Smooth muscle cell of the brain vasculature (primary cell): ENCODE measurements at places on chromosomes 13 and 19.

DNA sequence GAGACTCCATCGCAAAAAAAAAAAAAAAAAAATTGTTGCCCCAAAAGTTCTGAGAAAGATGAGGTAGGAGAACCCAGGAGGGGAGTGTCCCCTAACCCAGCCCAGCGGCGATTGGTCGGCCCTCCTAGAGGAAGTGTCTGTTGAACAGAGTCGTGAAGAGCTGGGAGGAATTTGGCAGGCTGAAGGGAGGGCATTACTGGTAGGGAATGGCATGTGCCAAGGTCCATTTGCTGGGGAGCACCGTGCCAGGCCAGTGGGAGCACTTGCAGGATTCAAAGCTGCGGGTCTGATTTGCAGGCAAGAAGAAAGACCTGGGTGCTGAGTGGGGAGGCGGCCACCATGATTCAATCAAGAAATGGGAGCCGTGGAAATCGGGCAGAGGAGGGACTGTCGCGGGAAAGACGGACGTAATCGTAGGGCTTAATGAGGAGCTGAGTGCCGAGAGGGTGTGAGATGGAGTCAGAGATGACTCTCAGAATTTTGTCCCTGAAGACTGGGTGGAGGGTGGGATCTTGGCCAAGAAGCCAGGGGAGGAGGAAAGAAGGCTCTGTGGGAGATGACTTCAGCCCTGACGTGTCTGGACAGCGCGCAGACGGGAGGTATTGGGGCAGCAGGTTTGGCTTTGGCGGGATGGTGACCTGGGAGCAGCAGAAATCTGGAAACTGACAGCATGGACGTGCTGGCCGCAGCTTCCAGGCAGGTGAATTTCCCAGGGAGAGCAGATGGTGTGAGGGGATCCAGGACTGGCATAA, 15.4 kb downstream of the CERS4 start:
- DNase-seq = no peak

GRCh38 chr13:74871369-74872070, 610.4 kb downstream of the TBC1D4 start:
- no peak for DNase-seq

- DNase-seq = no peak
Observed at GRCh38 chr19:31955061-31955460, 390.3 kb upstream of the ZNF507 start.

GRCh38 chr19:21410166-21410565, 13.2 kb downstream of the ZNF493 start:
- no peak for DNase-seq

DNA sequence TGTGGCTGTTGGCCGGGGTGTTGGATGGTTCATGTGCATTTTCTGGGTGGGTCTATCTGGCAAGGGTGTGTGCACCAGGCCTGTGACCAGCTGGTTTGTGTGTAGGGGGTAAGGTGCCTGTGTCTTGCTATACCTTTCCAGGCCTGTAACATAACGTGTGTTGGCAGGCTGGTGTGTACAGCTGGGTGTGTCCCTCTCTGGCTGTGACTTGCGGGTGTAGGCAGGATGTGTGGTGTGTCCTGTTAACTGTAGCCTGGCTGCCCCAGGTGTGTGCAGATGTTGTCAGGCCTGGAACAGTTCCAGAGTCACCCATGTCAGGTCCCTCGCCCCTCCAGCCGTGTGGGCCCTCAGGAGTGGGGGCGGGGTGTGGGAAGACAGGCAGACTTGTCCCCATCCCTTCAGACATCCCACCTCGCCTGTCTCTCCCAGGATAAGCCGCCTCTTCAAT, 9.8 kb downstream of the KCTD15 start:
- no peak for DNase-seq

DNA sequence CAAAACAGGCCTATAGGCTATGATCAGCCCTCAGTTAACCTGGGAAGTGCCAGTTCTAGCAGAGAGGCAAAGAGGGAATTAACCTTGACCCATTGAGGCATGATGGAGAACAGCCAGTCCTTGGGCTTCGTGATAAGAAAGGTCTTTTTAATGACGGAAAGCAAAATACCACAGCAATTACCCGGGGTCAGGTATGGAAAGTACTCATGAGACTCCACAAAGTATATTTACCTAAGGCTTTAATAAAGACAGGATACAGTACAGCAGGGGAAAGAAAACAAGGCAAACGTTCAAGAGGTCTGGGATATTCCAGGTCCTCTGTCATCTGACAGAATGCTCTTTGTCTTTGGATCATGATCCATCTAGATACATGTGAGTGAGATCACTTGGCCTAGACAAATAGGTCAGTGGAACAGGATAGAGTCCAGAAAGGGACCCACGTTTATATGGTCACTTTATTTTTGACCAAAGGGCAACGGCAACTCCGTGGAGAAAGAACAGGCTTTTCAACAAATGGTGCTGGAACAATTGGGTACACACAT, 52.2 kb downstream of the WDFY2 start:
- no peak for DNase-seq

DNA sequence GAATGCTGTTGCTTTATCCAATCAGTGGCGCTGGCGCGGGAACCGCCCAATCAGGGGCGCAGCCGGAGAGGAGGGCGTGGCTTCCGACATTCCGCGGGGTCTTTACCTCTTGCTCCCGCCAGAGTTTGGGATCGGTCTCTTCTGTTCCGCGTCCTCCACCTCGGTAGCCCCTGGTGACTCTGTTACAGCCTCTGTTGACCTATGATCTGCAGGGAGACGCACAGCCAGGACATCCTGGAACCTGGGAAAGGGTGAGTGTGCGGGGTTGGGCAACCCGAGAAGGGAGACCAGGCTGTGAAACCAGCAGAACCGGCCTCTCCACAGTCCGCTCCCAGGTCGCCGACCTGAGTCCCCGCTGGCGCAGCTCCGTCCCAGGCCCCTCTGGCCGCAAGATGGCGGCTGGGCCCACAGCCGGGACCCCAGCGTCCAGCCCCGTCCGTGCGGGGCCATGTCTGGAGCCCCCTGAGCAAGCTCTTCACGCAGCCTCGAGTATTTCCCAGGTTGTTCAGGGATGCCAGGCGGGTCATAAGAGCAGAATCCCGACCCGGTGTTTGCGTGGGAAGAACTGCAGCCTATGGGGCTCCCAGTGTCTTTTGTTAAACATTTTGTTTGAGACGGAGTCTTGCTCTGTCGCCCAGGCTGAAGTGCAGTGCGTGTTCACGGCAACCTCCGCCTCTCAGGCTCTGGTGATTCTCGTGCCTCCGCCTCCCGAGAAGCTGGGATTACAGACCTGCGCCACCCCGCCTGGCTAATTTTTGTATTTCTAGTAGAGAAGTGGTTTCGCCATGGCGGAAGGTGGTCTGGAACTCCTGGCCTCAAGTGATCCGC, 4.4 kb upstream of the ZNF681 start:
- DNase-seq = no peak

- DNase-seq = no peak
Observed at GRCh38 chr13:57704031-57704430, 72.5 kb downstream of the PCDH17 start.

- DNase-seq = no peak
Observed at GRCh38 chr13:114109641-114110041, 22.8 kb downstream of the RASA3 start.

DNA sequence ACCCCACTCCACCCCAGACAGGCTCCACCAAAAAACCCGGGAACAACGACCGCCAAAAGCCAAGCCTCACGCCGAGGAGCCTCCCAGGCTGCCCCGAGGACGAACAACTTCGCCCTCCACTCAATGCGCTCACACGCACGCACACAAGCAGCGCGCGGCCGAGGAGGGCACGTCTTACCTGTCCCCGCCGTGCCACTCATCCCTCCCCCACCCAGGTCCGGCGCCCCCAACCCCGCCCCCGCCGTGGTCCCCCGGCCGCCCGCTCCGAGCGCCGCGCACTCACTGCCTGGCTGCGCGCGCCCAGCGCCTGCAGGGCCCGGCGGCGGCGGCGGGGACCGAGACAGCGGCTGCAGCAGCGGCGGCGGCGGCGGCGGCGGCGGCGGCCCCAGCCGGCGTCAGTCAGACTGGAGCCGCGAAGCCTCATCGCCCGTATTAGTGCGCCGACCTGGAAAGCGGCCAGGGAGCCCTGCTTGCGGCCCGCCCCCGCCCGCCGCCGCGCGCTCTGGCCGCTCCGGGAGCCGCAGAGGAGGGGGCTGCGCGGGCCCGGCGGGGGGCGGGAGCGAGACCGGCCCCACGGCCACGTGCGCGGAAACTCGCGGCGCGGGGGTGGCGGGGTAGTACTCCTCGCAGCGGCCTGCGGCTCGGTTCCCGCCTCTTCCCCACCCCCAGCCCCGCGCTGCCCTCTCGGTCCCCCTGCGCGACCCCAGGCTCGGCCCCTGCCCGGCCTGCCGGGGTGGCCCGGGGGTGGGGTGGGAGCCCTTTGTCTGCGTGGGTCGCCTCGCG, at the start of gene SMAD9:
SMAD9 (minus strand) TSS at position 406 of the 783 bp plus-strand sequence. CDS start 40,549 bp downstream, outside the sequence.
- no peak for DNase-seq

DNA sequence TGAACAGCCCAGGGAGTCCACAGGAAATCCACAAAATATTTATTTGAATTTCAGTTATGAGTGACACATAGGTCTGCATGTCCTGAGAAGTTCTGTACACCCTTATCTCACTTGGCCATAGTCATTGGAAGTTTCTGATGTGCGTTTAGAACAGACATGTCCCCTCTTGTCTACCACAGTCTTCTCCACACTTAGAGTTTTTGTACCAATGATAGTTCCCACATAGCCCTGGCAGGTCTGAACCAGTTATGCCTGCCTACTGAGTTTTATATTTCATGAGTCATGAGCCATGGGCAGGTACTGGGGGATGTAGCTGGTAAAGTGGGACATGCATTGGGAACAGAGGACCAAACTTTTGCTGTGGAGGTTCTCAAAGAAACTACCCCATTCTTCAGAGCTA, 11.3 kb downstream of the ZNF132 start:
- DNase-seq = no peak

- DNase-seq = no peak
Observed at GRCh38 chr19:6693681-6694080, 23.7 kb upstream of the TNFSF14 start.

GRCh38 chr13:110808138-110808537, 94.6 kb downstream of the ING1 start:
- DNase-seq = no peak

DNA sequence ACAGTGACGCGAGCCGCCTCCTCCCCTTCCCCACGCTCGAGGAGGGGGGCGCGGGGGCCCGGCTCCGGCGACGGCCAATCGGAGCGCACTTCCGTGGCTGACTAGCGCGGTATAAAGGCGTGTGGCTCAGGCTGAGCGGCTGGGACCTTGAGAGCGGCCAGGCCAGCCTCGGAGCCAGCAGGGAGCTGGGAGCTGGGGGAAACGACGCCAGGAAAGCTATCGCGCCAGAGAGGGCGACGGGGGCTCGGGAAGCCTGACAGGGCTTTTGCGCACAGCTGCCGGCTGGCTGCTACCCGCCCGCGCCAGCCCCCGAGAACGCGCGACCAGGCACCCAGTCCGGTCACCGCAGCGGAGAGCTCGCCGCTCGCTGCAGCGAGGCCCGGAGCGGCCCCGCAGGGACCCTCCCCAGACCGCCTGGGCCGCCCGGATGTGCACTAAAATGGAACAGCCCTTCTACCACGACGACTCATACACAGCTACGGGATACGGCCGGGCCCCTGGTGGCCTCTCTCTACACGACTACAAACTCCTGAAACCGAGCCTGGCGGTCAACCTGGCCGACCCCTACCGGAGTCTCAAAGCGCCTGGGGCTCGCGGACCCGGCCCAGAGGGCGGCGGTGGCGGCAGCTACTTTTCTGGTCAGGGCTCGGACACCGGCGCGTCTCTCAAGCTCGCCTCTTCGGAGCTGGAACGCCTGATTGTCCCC, at the start of gene JUNB:
JUNB (plus strand) TSS at position 142 of the 706 bp plus-strand sequence; CDS start at position 428, 286 bp downstream.
- peak; percentile 85 for DNase-seq

DNA sequence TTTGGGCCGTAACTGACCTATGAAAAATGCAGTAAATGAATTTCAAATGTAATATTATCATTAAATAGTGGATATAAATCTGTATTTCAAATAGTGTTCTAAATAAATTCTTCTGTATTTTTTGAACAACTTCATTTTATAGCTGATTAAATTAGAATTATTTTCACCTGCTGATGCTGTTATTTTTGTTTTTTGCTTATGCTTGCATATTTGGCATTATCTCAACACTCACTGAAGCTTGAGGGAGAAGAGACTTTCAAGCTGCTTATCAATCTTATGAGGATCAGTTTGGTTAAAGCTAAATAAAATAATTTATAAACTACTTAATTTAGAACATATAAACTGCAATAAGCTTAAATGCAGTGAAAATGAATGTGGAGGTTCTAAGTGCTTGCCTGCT, 251.3 kb upstream of the PCDH9 start:
- DNase-seq = no peak

GRCh38 chr13:44425041-44425814, 51.6 kb downstream of the SERP2 start:
- no peak for DNase-seq

- DNase-seq = no peak
Observed at GRCh38 chr19:8525401-8525684, 11.4 kb upstream of the ZNF414 start.

DNA sequence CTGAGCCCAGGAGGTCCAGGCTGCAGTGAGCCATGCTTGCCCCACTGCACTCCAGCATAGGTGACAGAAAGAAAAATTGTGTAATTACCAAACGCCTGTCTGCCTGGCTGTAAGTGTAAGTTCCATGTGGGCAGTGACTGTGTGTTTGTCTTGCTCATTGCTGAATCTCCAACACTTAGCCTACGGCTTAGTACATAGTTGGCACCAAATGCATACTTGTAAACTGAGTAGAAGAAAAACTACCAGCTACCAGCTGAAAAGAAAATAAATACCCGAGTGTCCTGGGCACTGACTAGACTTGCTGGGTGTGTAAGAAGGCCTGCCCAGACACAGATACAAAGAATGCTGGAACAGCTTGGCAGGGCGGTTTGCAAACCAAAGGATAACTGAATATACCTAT, 2.7 kb upstream of the CEBPG start:
- DNase-seq = no peak

DNA sequence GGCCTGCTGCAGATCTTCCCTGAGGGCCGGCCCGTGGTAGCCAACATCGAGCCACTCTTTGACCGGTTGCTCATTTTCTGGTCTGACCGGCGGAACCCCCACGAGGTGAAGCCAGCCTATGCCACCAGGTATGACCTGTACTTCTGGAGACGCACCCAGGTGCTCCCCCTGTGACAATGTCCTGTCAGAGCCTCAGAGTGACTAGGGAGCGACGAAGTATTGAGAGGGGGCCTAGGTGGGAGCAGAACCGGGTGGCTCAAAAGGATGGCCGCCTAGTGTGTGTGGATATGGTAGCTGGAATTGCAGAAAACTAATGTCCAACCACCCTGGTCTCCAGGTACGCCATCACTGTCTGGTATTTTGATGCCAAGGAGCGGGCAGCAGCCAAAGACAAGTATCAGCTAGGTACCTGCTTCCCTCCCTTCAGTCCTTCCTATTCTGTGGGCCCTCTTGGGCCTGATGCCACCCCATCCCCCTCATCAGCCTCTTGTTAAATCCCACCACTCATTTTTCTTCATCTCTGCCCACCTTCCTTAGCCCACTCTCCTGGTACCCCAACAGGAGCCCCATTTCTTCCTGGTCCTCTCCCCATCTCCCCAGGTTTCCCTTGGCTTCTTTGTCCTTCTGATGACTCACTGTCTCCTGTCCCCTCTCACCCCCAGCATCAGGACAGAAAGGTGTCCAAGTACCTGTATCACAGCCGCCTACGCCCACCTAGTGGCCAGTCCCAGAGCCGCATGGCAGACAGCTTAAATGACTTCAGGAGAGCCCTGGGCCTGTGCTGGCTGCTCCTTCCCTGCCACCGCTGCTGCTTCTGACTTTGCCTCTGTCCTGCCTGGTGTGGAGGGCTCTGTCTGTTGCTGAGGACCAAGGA, 8.4 kb downstream of the EGLN2 start:
- DNase-seq = no peak

- DNase-seq = no peak
Observed at GRCh38 chr13:39025433-39025839, 12.5 kb downstream of the PROSER1 start.
